ENCODE measurements at places on chromosomes 4 and X.

GRCh38 chr4:5568931-5569330, 139.4 kb downstream of the EVC2 start:
- DNase-seq, result no peak
- no peak overlapping the region for H3K27ac ChIP-seq
- no peaks in the 10 kb centered on the region for H3K4me1 ChIP-seq
- no peak overlapping the region for H3K4me3 ChIP-seq
- H3K27me3 ChIP-seq, result no peaks in the 10 kb centered on the region

DNA sequence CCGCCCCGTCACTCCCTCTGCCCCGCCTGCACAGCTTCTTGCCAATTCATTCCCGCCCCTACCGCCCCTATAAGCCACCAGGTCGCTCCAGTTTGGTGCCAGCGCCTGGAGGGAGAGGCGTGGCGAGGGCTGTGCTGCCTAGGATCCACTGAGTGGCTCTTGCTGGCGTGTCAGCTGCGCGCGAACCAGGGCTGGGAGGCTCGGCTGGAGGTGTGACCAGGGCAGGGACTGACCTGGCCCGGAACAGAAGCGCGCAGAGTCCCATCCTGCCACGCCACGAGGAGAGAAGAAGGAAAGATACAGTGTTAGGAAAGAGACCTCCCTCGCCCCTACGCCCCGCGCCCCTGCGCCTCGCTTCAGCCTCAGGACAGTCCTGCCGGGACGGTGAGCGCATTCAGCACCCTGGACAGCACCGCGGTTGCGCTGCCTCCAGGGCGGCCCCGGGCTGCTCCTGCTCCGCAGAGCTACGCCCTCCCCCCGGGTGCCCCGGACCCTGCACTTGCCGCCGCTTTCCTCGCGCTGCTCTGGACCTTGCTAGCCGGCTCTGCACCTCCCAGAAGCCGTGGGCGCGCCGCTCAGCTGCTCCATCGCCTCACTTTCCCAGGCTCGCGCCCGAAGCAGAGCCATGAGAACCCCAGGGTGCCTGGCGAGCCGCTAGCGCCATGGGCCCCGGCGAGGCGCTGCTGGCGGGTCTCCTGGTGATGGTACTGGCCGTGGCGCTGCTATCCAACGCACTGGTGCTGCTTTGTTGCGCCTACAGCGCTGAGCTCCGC, at the start of gene GPR78:
Gene GPR78 (plus strand): TSS at position 72 of the 773 bp plus-strand sequence. CDS start 591 bp downstream, at position 663.
- peaks cover 26% of the 10 kb centered on the region for H3K27me3 ChIP-seq
- H3K4me3 ChIP-seq, result no peak within 1 kb of the TSS
- no peaks in the 10 kb centered on the region for H3K4me1 ChIP-seq
- peak; percentile 71 for DNase-seq
- no peak within 1 kb of the TSS for H3K27ac ChIP-seq
- no peaks in the 10 kb centered on the region for H3K36me3 ChIP-seq

- H3K27me3 ChIP-seq, result peaks cover 35% of the 10 kb centered on the region
- H3K36me3 ChIP-seq, result no peaks in the 10 kb centered on the region
- DNase-seq, result no peak
- no peak overlapping the region for H3K4me3 ChIP-seq
- H3K27ac ChIP-seq, result no peak overlapping the region
These were observed 402.5 kb downstream of the RAPGEF2 start for GRCh38 chr4:159505266-159505975.

- no peak overlapping the region for H3K4me3 ChIP-seq
- DNase-seq, result no peak
- no peaks in the 10 kb centered on the region for H3K36me3 ChIP-seq
- H3K27ac ChIP-seq, result no peak overlapping the region
- no peaks in the 10 kb centered on the region for H3K27me3 ChIP-seq
- peaks cover 53% of the 10 kb centered on the region for H3K4me1 ChIP-seq
These were observed 2.4 kb downstream of the MYOZ2 start for GRCh38 chr4:119138046-119138445.

- H3K27ac ChIP-seq, result no peak overlapping the region
- no peaks in the 10 kb centered on the region for H3K27me3 ChIP-seq
- H3K4me1 ChIP-seq, result no peaks in the 10 kb centered on the region
- DNase-seq, result no peak
- no peaks in the 10 kb centered on the region for H3K36me3 ChIP-seq
These were observed 101.1 kb upstream of the TEX13D start for GRCh38 chrX:124231451-124231759.

All from GM23248 (cell line).